ENCODE measurements at places on chromosomes 2 and 18.

DNA sequence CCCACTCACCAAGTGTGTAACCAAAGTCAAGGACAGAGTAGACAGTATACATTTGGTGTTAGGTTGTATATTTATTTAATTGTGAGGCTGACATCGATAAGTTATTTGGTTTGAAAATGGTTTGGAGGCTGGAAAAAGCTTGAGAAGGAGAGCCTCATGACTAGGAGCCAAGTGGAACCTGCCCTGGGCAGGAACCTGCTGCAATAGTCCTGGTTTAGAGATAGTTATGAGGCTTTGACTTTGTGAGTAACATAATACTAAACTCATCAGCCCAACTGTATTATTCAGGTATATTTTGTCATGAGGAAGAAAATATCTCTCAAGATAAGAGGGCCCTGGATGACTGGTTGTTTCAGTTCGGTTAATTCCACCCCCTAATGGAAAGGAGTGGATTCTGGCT, 234.3 kb upstream of the CYRIA start:
- no peak for DNase-seq

- no peak for DNase-seq
Observed at GRCh38 chr2:100870652-100871531, 51.0 kb downstream of the NPAS2 start.

DNA sequence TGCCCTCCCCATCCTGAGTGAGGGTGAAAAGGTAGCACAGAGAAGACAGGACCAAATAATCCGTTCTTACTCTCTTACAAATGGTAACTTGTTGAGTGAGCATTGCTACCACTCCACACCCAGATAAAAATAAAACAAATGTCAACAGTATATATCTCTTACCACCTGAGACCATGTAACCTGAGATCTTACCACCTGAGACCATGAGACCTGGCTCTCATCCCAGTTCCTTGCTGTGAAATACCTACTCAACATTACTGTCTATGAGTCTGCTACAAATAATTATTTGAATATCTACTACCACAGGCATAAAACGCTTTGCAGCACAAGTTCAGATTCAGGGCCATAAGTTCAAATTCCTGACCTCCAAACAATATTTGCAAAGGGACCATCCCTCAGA, 234.7 kb downstream of the C1D start:
- DNase-seq: no peak

- no peak for DNase-seq
Observed at GRCh38 chr18:25726298-25726697, 364.1 kb downstream of the SS18 start.

DNA sequence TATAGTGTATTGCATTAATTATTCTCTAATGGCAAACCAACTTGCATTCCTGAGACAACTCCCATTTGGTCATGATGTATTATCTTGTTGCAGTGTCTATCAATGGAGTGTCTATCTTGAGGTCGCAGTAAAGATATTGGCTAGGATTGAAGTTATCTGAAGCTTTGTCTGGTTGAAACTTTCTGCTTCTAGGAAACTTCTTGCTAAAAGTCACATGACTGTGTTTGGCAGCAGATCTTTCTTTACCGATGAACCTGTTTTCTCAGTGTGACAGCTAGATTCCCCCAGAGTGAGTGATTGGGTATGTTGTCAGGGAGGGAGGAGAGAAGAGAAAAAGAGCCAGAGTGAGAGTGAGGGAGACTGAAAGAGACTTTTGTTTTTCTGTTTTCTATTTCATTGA, 119.6 kb downstream of the QPCT start:
- DNase-seq: no peak

DNA sequence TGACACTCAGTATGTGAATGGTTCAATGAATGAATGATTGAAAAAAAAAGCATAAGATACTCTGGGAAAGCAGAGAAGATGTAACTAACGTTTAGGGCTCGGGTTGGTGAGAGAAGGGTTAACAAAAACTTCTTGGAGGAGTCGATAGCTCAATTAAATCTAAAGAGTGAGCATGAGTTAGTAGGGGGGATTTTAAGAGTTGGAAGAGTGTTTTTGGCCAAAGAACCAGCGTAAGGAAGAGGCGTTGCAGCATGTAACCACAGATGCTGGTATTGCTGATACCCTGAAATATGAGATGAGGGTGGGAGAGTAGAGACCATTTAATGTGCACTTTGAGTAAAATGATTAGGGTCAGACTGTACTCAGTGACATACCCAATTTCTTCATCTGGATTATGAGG, 14.5 kb downstream of the ARHGAP28 start:
- no peak for DNase-seq

GRCh38 chr2:197349699-197350098, 39.1 kb upstream of the ANKRD44 start:
- no peak for DNase-seq

DNA sequence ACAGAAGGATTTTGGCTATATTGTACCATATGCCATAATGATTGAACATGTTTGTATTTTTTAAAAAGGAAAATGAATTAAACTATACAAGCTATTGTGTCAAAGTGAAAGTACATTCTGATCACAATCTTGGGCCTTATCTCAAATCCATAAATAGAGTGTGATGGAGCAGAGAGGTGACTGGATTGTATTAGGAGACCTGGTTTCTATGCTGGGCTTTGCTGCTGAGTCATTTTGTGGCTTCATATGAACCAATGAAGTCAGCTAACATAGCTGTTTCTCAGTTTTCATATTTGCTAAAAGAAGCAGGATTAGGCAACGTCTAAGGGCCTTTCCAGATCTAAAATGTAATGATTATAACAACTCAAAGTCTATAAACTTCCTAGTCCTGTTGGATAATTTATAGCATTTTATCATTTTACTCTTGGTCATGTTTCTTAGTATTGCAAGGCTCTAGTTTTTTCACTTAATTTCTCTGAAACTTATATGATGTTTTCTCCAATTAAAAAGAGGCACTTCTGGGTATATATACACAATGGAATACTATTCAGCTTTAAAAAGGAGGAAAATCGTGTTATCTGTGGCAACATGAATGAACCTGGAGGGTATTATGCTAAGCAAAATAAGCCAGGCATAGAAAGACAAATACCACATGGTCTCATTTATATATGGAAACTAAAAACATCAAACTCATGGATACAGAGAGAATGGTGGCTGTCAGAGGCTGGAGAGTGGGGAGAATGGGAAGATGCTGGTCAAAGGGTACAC, 112.3 kb downstream of the MEP1B start:
- no peak for DNase-seq

GRCh38 chr2:7999683-8000476, 682.0 kb upstream of the ID2 start:
- DNase-seq: no peak

GRCh38 chr2:29398384-29399237, 283.4 kb downstream of the CLIP4 start:
- DNase-seq: no peak

- DNase-seq: no peak
Observed at GRCh38 chr18:74967979-74968378, 241.0 kb downstream of the PTGR3 start.

GRCh38 chr2:20362701-20363435, 12.2 kb upstream of the PUM2 start:
- no peak for DNase-seq
